NCI-H1048 (cell line): ENCODE measurements at places on chromosomes 3 and 15.

GRCh38 chr15:50265620-50266019 lies at the start of gene HDC:
Gene HDC, minus strand, starts transcription at chr15:50265726. Its CDS starts 103 bp downstream, at chr15:50265623.
- no peak for DNase-seq

- DNase-seq = no peak
Observed at GRCh38 chr3:157785102-157785826, 282.0 kb upstream of the VEPH1 start.

GRCh38 chr3:172201870-172202236 lies 162.5 kb downstream of the FNDC3B start:
- no peak for DNase-seq

DNA sequence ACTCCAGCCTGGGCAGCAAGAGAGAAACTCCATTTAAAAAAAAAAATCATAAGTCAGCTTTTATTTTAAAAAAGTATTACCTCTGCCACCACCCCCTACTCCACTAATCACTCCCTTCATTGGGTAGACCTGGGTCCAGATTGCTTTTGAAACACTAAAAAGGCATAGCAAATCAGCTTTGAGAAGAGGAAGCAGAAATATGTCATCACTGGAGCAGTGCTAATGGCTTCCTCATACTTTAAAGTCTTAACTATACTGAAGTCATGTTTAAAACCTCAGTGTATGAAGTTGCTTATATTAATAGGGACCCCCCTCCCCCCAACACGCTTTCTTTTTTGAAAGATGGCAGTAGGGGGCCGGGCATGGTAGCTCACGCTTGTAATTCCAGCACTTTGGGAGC lies 1.0 kb upstream of the HTR3D start:
- no peak for DNase-seq

DNA sequence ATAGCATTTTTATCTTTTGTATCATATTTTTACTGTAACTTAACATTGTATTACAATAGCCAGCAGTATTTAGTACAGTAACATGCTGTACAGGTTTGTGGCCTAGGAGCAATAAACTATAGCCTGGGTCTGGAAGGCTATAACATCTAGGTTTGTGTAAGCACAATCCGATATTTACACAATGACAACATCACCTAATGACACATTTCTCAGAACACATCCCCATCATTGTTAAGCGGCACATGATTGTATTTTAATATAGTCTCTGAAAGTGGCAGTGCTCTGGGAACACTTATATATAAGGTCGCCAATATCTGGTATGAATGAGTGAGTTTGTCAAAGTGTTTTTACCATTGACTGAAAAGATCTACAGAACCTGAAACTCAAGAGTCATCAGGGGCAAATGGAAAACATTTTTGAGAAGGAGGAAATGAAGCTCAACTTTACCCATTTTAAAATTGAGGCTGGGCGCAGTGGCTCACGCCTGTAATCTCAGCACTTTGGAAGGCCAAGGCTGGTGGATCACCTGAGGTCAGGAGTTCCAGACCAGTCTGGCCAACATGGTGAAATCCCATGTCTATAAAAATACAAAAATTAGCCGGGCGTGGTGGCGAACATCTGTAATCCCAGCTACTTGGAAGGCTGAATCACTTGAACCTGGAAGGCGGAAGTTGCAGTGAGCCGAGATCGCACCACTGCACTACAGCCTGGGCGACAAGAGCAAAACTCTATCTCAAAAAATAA lies 38.8 kb upstream of the TNFSF10 start:
- no peak for DNase-seq

- no peak for DNase-seq
Observed at GRCh38 chr15:92069308-92070250, 216.1 kb downstream of the SLCO3A1 start.

- no peak for DNase-seq
Observed at GRCh38 chr3:49158103-49158709, 7.9 kb downstream of the CCDC71 start.

GRCh38 chr15:54722342-54722986 lies 474.3 kb downstream of the RSL24D1 start:
- DNase-seq = no peak

DNA sequence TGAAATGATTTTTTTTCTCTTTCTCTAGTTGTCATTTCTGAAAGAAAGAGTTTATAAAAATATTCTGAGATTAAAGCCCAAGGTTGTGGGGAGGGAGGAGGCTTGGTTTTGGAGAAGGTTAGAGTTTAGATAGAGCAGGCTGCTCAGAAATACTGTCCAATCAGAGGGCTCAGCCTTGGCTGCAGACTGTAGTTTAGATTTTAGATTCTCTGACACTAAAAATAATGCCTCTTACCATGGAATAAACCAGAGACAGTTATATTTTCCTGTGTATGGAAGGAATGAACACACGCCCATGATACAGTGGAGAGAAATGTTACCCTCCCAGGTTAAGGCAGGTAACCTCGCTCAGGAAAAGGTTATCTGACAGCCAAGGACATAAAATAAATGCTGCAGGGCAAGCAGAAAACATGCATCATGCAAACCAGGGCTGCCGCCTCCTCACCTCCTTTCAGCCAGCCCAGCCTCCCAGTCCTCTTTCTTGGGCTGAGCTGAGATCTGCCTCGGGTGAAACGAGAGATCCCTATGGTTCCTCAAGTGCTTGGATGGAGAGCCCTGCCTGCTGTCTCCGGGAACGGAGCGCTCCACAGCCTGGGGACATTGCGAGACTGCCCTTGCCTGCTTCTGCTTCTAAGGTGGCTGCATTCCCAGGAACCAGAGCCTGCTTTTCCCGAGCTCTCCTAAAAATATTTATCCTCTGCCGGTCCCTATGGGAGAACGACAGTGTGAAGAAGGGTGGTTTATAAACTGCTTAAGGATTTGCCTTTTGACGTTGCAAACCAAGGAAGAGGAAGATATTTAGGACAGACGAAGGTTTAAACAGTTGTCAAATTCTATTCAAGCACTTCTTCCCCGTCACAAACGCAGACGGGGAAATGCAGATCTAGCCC lies 848 bp downstream of the NCEH1 start:
- no peak for DNase-seq

- DNase-seq = no peak
Observed at GRCh38 chr15:64507293-64507802, 47.0 kb downstream of the ZNF609 start.

GRCh38 chr15:61841466-61841865 lies 218.8 kb downstream of the VPS13C start:
- DNase-seq = no peak

- no peak for DNase-seq
Observed at GRCh38 chr3:133588035-133588434, 14.5 kb downstream of the CDV3 start.

DNA sequence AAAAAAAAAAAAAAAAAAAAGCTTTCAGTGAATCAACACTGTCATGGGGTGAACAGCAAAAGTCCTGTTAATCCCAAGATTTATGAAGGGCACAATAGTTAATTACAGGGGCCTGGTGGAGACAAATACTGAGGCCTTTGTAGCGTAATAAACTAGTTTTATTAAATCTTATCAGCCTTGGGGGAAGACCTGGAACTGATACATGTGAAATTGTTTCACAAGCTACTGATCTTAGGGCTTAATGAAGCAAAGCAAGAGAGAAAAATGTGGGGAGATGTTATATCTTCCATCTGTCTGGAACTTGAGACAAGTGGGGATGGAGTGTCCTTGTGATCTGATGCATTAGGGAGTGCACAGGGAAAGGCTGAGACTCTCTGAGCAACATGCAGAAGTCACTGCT lies 47.9 kb upstream of the OSBPL11 start:
- no peak for DNase-seq

- no peak for DNase-seq
Observed at GRCh38 chr15:91952216-91952615, 98.7 kb downstream of the SLCO3A1 start.

DNA sequence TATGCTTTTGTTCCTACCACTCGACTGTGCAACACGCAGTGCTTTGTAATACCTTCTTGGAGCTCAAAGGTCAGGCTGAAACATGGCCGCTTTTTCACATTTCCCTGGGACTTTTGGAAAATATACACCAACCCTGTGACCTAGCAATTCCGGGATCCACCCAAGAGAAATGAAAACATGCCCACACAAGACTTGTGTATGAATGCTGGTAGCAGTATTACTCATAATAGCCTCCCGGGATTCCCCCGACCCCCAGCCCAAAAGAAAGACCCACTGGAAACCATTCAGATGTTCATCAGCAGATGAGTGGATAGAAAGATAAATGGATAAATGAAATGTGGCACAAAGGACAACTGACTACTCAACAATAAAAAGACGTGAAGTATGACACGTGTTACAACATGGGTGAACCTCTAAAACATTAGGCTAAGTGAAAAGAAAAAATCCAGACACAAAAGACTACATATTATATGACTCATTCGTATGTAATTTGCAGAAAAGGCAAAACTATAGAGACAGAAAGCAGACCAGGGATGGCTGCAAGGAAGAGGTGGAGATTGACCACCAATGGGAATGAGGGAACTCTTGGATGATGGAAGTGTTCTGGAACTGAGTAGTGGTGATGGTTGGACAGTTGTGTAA lies 104.1 kb downstream of the PGPEP1L start:
- no peak for DNase-seq
